Activated T-cell treated with anti-CD3 and anti-CD28 coated beads, Interleukin-2, amount 50 U/mL, for 72 hours (primary cell): ENCODE measurements at places on chromosomes 3 and 15.

GRCh38 chr15:49406352-49407118 is 16.5 kb upstream of the FGF7 start:
- H3K4me1 ChIP-seq, result no peaks in the 10 kb centered on the region
- no peak overlapping the region for H3K4me3 ChIP-seq
- DNase-seq, result no peak
- H3K27ac ChIP-seq, result no peak overlapping the region
- H3K27me3 ChIP-seq, result no peaks in the 10 kb centered on the region
- no peaks in the 10 kb centered on the region for H3K36me3 ChIP-seq

GRCh38 chr15:48408327-48408726 is 77.1 kb downstream of the DUT start:
- H3K4me1 ChIP-seq, result no peaks in the 10 kb centered on the region
- H3K4me3 ChIP-seq, result no peak overlapping the region
- H3K27ac ChIP-seq, result no peak overlapping the region
- H3K36me3 ChIP-seq, result no peaks in the 10 kb centered on the region
- no peak for DNase-seq

GRCh38 chr15:59396211-59396610 is 23.5 kb upstream of the MYO1E start:
- DNase-seq, result no peak
- no peak overlapping the region for H3K27ac ChIP-seq
- H3K4me1 ChIP-seq, result no peaks in the 10 kb centered on the region
- peaks cover 35% of the 10 kb centered on the region for H3K27me3 ChIP-seq
- no peaks in the 10 kb centered on the region for H3K36me3 ChIP-seq
- no peak overlapping the region for H3K4me3 ChIP-seq

GRCh38 chr3:138188013-138188730 is 1.1 kb downstream of the ARMC8 start:
- peaks cover 43% of the 10 kb centered on the region for H3K4me1 ChIP-seq
- no peak for DNase-seq
- H3K27ac ChIP-seq, result peak overlapping the region; percentile 40
- H3K27me3 ChIP-seq, result peaks cover 20% of the 10 kb centered on the region
- no peaks in the 10 kb centered on the region for H3K36me3 ChIP-seq
- H3K4me3 ChIP-seq, result peak overlapping the region; percentile 97

GRCh38 chr15:74425630-74426029 is 8.1 kb downstream of the SEMA7A start:
- peaks cover 82% of the 10 kb centered on the region for H3K4me1 ChIP-seq
- H3K4me3 ChIP-seq, result no peak overlapping the region
- H3K27ac ChIP-seq, result no peak overlapping the region

- peaks cover 1% of the 10 kb centered on the region for H3K36me3 ChIP-seq
- no peak overlapping the region for H3K27ac ChIP-seq
- DNase-seq, result no peak
- H3K27me3 ChIP-seq, result no peaks in the 10 kb centered on the region
- no peaks in the 10 kb centered on the region for H3K4me1 ChIP-seq
These were observed 441.9 kb upstream of the THRB start for GRCh38 chr3:24936574-24936973.

DNA sequence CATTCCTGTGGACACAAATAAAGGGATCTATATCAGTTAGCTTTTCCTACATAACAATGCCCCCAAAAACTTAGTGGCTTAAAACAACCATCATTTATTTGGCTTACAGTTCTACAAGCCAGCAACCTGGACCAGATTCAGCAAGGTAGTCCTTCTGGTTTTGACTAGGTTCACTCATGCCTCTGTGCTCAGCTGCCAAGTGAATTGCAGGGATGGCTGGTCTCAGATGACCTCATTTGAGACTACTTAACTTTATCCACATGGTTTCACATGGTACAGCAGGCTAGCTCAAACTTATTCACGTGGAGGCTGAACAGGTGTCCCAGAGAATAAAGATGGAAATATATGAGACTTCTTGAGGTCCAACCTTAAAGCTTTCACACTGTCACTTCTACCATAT is 119.3 kb upstream of the BFSP2 start:
- DNase-seq, result no peak
- H3K36me3 ChIP-seq, result no peaks in the 10 kb centered on the region
- H3K27me3 ChIP-seq, result peaks cover 8% of the 10 kb centered on the region

- DNase-seq, result no peak
- H3K36me3 ChIP-seq, result peaks cover 4% of the 10 kb centered on the region
- no peaks in the 10 kb centered on the region for H3K27me3 ChIP-seq
These were observed 1.0 kb downstream of the TASOR start for GRCh38 chr3:56681984-56682461.

DNA sequence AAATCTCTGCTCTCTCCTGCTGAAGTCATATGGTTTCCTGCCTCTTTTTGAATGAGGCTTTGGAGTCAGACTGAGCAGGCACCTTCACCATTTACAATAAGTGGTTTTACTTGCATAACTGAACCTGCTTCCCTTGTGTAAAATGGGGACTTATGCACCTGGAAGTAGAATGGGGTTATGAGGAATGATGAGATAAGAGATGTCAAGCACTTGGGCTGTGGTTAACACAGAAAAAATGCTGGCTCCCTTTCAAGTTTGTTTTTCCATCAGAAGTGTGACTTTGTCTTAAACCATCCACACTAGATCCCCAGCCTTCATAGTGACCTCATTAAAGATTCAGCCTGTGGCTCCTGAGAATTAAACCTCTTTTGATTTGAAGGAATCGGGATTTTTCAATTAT is 5.2 kb downstream of the EXOSC7 start:
- H3K27me3 ChIP-seq, result no peaks in the 10 kb centered on the region
- peaks cover 83% of the 10 kb centered on the region for H3K4me1 ChIP-seq
- H3K4me3 ChIP-seq, result peak overlapping the region; percentile 9
- no peak for DNase-seq
- peak overlapping the region; percentile 24 for H3K27ac ChIP-seq

DNA sequence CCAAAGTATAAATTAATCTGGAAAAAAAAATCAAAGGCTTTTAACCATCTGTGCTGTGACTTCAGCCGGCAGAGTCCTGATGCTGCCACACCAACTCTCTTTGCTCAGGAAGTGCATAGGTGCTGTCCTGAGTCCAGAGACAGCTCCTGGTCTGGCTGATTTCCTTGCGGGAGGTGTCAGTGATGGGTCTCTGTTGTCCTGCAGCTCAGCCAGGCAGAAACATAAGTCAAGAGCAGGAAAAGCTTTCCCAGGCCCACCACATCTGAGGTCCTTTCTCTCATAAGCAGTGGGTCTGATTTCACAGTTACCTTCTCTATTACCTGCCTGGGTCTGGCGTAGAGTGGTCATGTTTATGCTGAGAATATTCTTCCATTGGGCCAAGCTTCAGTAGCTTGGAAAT is 19.4 kb downstream of the CHST2 start:
- no peak overlapping the region for H3K27ac ChIP-seq
- H3K27me3 ChIP-seq, result no peaks in the 10 kb centered on the region
- no peaks in the 10 kb centered on the region for H3K4me1 ChIP-seq
- no peak overlapping the region for H3K4me3 ChIP-seq
- DNase-seq, result no peak
- H3K36me3 ChIP-seq, result no peaks in the 10 kb centered on the region

GRCh38 chr15:57084192-57084591 is 165.7 kb downstream of the TCF12 start:
- DNase-seq, result no peak
- no peak overlapping the region for H3K4me3 ChIP-seq
- H3K36me3 ChIP-seq, result no peaks in the 10 kb centered on the region
- peaks cover 10% of the 10 kb centered on the region for H3K4me1 ChIP-seq
- H3K27me3 ChIP-seq, result no peaks in the 10 kb centered on the region
- no peak overlapping the region for H3K27ac ChIP-seq

GRCh38 chr15:78691167-78691850 is 50.3 kb upstream of the CHRNB4 start:
- no peaks in the 10 kb centered on the region for H3K27me3 ChIP-seq
- no peak overlapping the region for H3K27ac ChIP-seq
- H3K4me1 ChIP-seq, result no peaks in the 10 kb centered on the region
- no peak for DNase-seq

DNA sequence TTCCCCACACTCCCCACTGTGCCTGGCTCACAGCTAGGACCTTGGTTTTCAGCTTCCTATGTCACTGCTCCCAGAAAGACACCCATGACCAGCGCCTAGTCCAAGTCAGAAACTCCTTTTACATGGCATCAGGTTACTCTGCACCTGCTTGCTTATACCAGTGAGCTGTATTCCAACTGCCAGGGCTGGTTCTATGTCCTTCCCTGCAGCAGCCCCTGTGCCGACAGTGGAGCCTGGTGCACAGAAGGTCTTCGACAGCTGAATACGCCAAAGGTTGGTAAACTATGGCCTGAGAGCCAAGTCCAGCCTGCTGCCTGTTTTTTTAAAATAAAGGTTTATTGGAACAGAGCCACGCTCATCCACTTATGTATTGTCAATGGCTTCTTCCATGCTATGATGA is 102.5 kb downstream of the IQSEC1 start:
- H3K27me3 ChIP-seq, result no peaks in the 10 kb centered on the region
- H3K4me3 ChIP-seq, result no peak overlapping the region
- no peaks in the 10 kb centered on the region for H3K36me3 ChIP-seq
- no peak overlapping the region for H3K27ac ChIP-seq
- peaks cover 37% of the 10 kb centered on the region for H3K4me1 ChIP-seq

DNA sequence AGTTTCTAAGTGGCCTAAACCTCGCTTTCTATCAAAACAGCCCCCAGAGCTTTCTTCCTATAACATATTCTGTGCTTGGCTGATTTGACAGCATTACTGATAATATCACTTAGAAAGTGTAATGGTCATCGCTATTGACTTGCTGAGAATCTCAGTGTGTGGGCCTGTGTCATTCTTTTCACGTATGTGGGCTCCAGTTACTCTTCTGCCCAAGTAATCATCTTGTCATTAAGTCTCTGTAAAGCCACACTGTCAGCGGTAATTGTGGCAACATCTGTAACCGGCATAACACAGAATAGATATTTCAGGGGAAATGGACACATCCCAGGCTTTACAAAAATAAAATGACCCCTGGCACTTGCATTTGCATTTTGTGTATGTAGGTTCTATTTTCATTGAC is 313.6 kb upstream of the LMCD1 start:
- H3K4me3 ChIP-seq, result no peak overlapping the region
- H3K36me3 ChIP-seq, result peaks cover 3% of the 10 kb centered on the region
- H3K4me1 ChIP-seq, result no peaks in the 10 kb centered on the region

DNA sequence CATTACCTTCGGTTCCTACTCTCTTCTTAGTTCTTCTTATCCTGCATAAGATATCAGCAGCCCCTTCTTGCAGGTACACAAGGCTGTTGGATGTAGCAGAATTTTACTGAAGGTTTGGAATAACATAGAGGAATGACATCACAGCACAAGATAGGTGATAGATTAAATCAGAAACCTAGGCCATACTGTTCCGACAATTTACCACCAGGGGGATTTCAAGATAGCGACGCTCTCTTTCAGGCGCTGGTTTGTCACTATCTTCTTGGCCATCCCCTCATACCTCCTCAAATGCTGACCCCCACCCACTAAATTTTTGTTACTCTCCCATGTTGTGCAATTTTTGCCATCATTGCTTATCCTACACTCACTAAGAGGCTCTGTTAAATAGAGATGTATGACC is 3.5 kb downstream of the SIDT1 start:
- H3K36me3 ChIP-seq, result peaks cover 10% of the 10 kb centered on the region
- no peaks in the 10 kb centered on the region for H3K27me3 ChIP-seq

GRCh38 chr3:170869239-170869590 is 780 bp downstream of the RPL22L1 start:
- no peaks in the 10 kb centered on the region for H3K27me3 ChIP-seq
- peaks cover 23% of the 10 kb centered on the region for H3K4me1 ChIP-seq
- peaks cover 12% of the 10 kb centered on the region for H3K36me3 ChIP-seq
- no peak for DNase-seq
- peak overlapping the region; percentile 93 for H3K4me3 ChIP-seq
- peak overlapping the region; percentile 95 for H3K27ac ChIP-seq

DNA sequence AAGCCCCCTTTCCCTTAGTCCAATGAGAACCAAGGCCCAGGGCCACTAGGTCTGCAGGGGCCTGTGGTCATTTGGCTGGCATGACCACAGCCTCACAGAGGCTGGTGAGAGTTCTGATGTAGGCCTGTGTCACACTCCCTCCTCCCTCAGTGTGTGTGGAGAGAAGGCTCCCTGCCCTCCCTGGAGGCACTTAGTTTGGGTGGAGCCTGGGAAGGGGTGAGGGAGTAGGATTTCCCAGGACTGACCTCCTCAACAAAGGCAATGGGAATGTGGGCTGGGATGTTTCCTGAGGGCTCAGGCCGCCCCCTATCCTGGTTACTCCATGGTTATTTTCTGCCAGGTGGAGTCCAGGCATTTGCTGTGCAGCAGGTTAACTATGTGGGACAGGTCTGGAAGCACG is 7.6 kb downstream of the TEX264 start:
- H3K4me1 ChIP-seq, result peaks cover 79% of the 10 kb centered on the region
- H3K27me3 ChIP-seq, result no peaks in the 10 kb centered on the region
- H3K4me3 ChIP-seq, result no peak overlapping the region
- H3K27ac ChIP-seq, result no peak overlapping the region

DNA sequence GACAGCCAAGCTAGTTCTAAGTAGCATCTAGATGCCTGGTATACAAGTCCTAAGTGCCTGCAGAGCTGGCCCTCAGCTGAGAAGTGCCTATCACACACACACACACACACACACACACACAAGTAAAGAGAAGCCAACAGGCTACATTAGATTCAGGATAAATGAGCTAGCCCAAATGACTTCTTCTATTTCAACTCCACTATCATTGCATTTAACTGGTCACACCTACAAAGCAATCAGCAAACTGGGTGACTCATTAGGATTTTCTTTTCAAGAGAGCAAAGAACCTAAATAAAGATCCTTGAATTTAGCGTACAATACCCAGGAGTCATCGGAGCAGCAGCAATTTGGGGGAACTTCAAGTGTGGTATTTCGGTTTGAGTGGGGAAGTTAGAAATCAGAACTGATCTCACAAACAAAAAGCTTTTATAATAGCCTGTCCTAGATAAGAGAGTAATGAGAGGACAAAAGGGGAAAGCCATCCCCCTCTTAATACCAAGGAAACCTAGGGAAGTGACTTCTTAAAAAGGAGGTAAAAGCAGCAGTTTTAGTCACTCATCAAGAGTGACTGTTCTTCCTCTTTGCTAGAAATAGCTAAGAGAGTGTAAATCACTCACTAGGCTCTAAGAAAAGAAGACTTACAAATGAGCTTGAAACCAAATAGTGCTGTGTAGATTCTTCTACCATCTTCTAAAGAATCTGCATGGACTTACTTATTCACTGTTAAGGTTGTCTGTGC is 112.7 kb downstream of the TNIK start:
- peaks cover 80% of the 10 kb centered on the region for H3K4me1 ChIP-seq
- peak overlapping the region; percentile 64 for H3K4me3 ChIP-seq
- H3K27me3 ChIP-seq, result no peaks in the 10 kb centered on the region
- peak overlapping the region; percentile 52 for H3K27ac ChIP-seq
- no peak for DNase-seq

- H3K27me3 ChIP-seq, result peaks cover 13% of the 10 kb centered on the region
- H3K36me3 ChIP-seq, result no peaks in the 10 kb centered on the region
- peak overlapping the region; percentile 14 for H3K4me3 ChIP-seq
- DNase-seq, result no peak
- peak overlapping the region; percentile 81 for H3K27ac ChIP-seq
These were observed 111.7 kb downstream of the FOXB1 start for GRCh38 chr15:60115579-60116380.
